ENCODE measurements at places on chromosomes 3 and 15. TPM values are rescaled to one million over a fixed set of nuclear protein-coding genes. Genes with fewer than 3 reads are reported as not detected.

The RTP1 gene
- not detected for total RNA-seq

The RAD18 gene
- total RNA-seq = 7.2 TPM

The PLA2G4E gene
- not detected for total RNA-seq

The NR2E3 gene
- 0.27 TPM for total RNA-seq

GRCh38 chr3:49723628-49724551, at the start of gene GMPPB:
TSS of gene GMPPB (minus strand) at chr3:49723951. CDS start at chr3:49723726, 225 bp downstream.
- DNase-seq = peak; percentile 86

GRCh38 chr3:58899953-58900298, 149.9 kb downstream of the CFAP20DC start:
- no peak for DNase-seq

- DNase-seq = no peak
Measured at GRCh38 chr3:123948449-123948848, 12.6 kb downstream of the CCDC14 start.

DNA sequence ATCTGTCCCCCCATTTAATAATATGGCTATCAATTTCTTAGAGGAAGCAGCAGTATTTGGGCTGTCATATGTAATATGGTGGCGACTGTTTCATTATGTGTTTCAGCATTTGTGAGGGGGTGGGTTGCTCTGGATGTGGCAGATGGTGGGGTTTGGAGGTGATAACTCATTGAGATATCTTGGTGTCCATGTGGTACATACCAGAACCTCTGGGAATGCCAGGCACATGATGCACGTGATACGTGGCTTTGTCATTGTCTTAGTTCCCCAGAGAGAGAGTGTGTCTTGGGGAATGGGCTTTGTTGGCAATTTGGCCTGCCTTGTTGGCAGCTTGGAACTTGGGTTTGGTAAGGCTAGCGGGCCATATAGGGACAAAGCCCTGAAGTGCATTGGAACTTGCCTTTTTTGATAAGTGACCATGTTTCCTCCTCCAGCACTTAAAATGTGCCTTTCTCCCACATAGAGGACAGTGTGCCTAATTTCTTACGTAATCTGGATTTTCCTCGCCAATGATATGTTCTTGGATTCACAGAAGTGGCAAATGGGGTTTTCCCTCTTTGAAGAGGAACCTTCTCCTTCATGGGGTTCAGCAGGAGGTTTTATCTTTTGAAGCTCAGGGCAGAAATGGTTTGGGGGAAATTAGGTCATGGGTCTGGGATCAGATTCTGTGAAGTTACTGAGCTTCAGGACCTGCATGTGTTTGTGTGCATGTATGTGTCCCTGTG, 79.5 kb downstream of the DNASE1L3 start:
- no peak for DNase-seq

- no peak for DNase-seq
Measured at GRCh38 chr3:74651292-74651691, 36.8 kb upstream of the CNTN3 start.

DNA sequence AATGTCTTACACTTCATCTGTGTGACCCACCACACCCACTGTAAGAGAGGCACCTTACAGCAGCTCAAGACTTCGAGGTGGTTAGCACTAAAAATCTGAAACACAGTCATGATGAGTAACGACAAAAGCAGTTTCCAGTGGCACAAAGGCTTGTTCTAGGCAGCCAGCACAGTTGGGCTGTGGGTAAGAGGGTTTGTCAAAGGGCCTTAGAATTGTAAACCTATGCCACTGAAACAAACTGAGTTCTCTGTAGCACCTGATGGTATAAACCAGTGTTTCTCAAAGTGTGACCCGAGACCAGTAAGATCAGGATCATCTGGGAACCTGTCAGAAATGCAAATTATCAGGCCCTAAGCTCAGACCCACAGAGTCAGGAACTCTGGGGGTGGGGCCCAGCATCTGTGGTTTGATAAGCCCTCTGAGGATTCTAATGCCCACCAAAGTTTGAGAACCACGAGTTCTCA, 36.5 kb downstream of the DAPK2 start:
- DNase-seq = no peak

GRCh38 chr3:8503871-8504610, 2.4 kb downstream of the LMCD1 start:
- no peak for DNase-seq

DNA sequence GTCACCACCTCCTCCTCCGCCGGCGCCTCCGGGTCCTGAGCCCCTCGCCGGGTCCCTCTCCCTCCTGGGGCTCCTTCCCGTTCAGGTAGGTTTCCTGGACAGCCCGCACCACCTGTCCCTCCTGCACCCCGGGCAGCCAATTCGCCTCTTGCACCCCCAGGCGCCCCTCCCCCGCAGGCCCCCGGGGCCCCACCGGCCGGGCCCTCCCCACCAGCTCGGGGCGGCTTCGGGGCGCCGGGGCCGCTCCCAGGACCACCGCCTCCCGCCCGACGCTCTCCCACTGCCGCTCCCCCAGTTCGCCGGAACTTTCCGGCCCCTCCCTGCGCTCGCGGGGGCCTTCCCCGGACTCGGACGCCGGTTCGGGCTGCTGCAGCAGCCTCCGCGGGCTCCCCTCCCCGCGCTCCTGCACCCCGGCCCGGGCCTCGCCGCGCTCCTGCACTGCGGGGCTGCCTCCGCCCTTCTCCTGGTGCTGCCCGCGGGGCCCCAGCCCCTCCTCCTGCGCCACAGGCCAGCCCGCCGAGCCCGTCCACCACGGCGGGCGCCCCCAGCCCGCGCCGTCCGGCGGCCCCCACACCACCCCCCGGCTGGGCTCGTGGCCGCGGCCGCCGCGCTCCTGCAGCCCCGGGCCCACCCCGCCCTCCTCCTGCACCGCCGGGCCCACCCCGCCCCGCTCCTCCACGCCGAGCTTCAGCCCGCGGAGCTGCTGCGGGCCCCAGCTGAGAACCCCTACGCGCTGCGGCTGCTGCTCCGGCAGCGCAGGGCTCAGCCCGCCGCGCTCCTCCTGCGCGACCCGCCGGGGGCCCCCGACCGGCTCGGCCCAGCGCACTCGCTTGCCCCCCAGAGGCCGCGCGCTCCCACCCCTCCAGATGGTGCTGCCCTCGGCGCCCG, 587 bp upstream of the TNK2 start:
- no peak for DNase-seq

DNA sequence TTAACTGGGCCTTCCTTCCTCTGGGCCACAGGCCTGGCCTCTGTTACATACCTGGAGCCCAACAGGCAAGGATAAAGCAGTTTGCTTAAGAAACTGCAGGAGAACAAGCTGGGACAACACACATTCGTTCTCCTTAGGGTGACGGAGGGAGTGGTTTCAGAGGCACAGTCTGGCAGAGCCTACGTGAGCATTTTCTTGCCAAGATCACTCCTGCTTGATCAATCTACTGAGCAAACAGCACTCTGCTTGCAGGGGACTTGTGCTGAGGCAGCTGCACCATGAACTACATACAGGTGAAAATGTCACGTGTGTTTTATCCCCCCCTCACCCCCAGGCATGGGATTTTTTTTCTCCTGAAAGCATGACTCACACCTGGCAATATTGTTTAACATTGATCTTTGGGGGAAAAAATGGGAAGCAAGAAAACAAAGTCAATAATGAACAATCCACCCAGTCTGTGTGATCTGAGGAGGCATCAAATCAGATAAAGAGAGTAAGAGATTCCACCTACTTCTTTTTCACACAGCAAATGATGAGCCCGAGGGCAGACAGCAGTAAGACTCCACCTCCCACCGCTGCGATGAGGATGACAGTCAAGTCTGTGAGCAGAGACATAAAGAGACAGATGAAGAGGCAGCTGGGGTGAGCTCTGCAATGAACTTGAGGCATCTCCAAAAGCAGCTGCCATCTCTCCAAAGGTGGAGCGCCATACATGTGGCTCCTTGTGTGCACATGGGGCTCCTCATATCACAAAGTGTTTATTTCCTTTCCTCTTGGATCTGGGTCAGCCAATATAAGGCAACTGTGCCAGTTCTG, 57.4 kb downstream of the CDCP1 start:
- DNase-seq = no peak

DNA sequence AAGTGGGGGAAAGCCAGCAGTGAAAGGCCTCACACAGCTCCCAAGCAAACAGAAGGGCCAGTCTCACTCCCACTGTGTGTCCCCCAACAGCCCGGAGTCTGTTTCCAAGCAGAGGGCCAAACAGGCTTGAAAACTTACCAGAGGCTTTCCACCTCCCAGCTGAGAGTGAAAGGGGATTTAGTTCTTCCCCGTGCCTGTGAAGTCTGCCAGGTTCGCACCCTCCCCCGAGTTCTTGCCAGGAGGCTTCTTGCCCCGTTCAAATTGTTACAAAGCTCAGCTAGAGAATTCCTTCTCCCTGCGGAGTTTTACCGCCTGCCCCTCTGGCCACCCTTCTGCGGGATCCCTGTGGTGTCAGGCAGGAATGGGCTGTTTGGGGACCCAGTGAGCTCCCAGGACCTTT, 68.0 kb upstream of the WNT7A start:
- no peak for DNase-seq

DNA sequence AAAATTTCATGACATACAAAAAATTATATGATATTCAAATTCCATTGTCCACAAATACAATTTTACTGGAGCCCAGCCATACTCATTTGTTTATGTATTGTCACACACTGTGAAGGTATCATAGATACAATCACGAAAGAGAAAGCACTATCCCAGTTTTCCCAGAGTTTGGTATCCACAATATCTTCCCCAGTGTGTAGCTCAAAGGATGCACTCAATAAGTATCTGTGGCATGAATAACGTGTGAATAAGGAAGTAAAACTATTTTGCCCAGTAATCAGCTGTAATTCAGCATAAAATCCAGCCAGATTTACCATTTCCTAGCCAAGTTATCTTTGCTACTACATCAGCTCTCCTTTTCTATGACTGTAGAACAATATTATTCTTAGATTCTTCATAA, 131.3 kb upstream of the KCNMB2 start:
- no peak for DNase-seq

DNA sequence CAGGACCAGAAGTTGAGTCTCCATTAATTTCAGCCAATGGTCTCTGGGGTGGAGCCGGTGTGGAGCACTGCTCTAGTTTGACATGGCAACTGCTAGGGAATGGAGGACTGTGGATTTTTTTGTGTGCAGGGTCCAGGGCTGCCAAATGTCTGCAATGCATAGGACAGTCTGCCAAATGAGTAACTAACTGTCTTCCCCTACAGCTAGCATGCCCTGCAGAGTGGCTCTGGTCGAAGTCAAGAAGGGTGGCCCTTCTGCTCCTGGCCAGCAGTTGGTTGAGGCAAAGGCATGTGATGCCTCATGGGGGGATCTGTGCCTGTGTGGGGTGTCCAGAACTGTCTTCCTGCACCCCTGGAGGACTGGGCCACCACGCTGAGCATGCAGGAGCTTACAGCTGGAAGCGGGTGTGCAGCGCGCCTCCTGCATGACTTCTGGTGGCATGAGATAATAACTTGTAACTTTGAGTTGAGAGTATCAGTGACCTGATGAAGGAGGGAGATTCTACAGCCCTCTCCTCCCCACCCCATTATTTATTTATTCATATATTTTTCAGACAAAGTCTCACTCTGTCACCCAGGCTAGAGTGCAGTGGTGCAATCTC, 4.6 kb downstream of the TPRA1 start:
- DNase-seq = no peak

- DNase-seq = no peak
Measured at GRCh38 chr3:3615533-3615932, 183.7 kb upstream of the LRRN1 start.

GRCh38 chr3:51671734-51672475, 853 bp downstream of the TEX264 start:
- DNase-seq = no peak

DNA sequence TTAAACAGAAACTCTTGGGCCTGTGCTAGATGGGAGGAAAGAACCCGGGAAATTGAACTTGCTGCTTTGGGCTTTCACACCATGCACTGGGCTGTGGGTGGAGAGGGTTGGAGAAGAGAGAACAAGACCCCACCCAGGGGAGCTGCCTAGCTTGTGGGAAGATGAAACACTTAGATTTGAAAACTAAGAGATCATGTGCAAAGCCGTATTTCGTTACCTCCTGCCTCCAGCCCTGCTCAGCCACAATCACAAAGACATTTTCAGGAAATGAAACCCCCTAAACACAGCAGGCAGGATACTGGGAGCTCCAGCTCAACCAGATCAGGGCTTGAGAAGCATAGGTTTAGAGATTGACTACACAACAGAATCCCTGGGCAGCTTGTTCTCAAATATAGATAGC, 183.0 kb upstream of the C2CD4B start:
- DNase-seq = no peak

DNA sequence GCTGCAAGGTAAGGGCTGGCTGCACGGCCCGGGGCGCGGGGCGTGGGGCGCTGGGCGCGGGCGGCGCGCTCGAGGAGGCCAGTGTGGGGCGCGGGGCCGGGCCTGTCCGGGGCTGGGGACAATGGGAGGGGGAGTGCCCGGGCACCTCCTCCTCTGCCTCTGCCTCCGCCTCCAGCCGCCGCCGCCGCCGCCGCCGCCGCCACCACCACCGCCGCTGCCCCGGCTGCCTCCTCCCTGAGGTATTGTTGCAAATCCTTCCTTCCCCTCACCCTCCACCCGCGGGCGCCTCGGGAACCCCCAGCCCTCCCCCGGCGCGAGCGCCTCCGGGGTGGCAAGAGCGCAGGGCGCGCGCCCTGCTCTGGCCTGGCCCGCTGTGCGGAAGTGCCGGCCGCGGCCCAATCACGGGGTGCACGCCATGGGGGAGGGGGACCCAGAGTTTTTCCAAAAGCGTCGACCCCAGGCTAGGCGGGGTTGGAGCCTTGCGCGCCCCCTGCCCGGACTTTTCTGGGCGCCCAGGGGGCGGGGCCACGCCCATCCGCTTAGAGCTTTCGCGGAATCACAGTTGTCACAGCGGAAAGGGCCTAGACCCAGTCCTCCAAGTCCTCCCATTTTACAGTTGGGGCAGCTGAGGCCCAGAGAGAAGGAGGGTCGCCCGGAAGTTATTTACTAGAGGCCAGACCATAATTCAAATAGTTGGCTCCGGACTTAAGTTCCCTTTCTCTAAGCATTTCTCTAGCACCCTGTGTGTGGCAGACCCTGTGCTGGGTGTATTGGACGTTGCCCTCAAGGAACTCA, at the start of gene LPP:
Gene LPP (plus strand): TSS at position 144 of the 795 bp plus-strand sequence. CDS start 251,964 bp downstream, outside the sequence.
- peak; percentile 52 for DNase-seq

GRCh38 chr3:82596805-82597204, 835.4 kb upstream of the GBE1 start:
- no peak for DNase-seq

DNA sequence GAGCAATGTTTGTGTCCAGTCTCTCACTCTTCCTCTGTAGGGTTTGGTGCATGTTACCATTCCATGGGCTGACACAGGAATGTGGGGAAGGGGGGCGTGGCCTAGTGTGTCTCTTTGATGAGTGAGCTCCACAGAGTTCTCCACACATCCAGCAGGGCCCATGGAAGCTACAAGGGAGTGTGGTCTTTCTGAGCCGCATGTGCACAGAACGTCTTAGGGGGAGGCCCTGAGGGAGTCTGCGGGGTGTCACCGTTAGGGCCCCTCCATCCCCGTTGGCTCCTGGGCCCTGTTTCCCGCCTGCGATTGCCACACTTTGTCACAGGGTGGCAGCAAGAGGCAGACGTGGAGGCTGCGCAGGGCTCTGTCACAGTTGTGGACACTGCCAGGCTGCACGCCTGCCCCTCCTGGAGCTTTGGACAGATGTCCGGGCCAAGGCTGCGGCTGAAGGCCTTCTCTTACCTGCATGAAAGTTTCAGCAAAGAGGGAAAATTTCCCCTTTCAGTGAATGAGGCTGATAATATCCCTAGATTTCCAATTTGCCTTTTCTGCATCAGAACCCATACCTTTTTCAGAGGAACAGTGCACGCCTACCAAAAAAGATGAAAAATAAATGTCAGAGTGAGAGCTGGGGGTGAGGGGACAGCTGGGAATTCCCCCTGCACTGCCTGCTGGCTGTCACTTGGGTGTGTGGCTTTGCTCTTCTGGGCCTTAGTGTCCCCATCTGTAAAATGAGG, 24.3 kb downstream of the CACNA2D3 start:
- DNase-seq = no peak

- DNase-seq = peak; percentile 60
Measured at GRCh38 chr3:184338511-184338945, 1.1 kb downstream of the FAM131A start.

- DNase-seq = no peak
Measured at GRCh38 chr3:184186184-184186901, at the start of gene ABCF3. TSS of gene ABCF3 (plus strand) at chr3:184186199. CDS start at chr3:184186208, 9 bp downstream.
